Brain microvascular endothelial cell (primary cell): ENCODE measurements at places on chromosomes 5 and 9.
A peak's percentile ranks its signal among the peaks of the same experiment; 100 is the strongest.

DNA sequence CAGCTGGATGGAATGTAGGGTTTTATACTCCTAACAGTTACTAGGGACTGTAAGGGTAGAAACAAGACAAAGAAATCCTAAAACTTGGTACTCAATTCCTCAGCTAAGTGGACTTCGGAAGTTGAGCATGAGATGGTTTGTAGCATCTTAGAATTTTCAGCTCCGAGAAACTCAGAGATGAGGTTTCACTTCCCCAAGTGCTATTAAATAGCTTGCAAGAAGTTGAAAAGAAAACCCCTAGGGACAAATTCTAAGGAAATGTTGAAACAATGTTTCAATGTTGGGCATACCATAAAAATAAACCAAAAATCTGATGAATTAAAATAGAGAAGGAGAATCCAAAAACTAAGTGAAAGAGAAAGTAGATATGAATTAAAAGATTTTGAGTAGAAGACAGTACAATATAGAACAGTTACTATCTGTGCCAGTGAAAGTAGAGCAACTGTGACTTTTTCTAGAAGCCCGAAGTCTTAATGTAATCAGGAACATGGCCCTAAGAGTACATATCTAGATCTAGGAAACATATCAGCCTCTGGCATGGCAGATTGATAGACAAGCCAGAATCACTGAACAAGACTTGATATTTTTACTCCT lies 308.6 kb upstream of the RGMB start:
- DNase-seq: no peak

DNA sequence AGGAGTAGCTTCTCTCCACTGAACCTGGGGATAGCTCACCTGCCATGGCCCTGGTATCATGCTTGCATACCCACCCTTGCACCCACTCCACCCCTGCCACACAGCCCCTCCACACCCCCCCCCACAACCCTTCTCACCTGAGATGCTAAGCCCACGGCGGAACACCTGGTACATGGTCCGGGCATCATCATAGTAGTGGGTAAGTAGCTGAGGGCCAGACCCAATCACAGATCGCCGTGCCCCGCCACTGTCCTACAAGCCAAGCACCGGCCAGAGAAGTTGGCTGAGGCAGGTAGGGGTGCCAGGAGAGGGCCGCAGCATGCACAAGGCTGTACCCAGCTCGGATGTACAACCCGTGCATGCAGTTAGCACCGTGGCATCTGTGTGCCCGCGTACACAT lies 20.7 kb downstream of the ACSL6 start:
- DNase-seq: no peak

DNA sequence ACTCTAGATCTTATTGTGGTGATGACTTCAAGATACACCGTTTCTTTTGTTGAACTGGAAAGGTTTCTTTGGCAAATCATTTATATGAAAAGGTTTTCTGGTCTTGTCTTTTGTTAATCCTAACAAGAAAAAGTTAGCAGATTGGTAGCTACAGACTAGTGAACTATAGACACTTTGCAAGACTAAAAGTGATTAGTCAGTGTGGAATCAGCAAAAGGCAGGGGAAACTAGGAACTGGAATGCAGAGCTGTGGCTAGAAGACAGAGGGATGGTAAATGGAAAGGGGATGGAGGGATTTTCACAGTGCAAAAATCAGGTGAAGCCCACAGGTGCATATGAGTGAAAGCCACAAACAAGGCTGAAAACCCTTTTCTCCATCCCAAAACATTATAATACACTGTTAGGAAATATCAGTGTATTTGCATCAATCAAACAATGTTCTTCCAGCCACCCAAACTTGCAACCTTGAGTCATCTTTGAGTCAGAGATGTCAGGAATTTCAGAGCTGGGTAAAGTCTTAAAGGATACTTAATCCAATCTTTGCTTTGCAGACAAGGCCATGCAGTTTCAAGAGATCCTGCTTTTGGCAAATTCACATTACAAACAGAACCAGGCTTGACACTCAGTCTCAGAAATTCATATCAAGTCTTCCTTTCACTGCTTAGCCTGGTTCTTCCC lies 52.7 kb downstream of the PLK2 start:
- DNase-seq: peak; percentile 74

- no peak for DNase-seq
Observed at GRCh38 chr5:133757396-133757945, 145.1 kb upstream of the FSTL4 start.

GRCh38 chr5:76818844-76819831 lies at the start of gene F2RL1:
Gene F2RL1, plus strand, starts transcription at chr5:76819030. Its CDS starts 153 bp downstream, at chr5:76819183.
- peak; percentile 88 for DNase-seq

- peak; percentile 88 for DNase-seq
Observed at GRCh38 chr5:53360811-53361210, 119.6 kb upstream of the FST start.

GRCh38 chr9:121098567-121099198 lies 23.9 kb downstream of the CNTRL start:
- no peak for DNase-seq

GRCh38 chr9:120934281-120934680 lies 7.7 kb upstream of the TRAF1 start:
- DNase-seq: no peak

DNA sequence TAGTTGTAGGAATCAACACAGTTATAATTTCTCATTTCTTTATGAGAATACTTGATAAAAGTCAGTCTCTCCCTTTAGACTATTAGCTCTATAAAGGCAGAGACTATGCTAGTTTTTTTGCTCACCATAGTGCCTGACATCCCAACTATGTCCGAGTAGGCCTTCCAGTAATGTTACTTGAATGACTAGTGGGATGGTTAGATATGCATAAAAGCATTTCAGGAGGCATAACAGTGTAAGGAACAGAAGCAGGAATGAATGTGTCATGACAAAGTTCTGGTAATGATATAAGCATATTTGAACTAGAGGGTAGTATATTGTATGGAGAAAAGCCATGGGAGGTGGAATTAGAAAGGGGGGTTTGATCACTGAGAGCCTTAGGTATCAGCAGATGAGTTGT lies 77.4 kb upstream of the C5orf46 start:
- DNase-seq: no peak

DNA sequence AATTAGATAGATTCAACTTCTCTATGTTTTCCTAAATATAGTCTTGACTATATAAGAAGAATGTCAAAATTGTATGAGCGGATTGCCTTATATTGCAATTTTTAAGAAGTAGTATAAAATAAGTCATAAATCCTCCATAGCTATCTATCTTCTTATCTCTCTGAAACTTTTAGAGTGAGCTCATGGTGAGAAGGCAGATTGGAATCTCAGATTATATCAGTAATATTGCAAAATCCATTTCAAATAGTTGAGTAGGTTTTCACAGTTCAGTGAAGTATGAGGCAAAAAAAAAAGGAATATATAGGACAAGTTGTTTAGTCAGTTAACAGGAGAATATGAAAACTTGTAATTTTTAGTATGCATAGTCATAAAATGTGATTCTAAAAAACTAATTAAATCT lies 156.4 kb downstream of the FAM174A start:
- no peak for DNase-seq

GRCh38 chr9:1875251-1875851 lies 139.8 kb upstream of the SMARCA2 start:
- no peak for DNase-seq

DNA sequence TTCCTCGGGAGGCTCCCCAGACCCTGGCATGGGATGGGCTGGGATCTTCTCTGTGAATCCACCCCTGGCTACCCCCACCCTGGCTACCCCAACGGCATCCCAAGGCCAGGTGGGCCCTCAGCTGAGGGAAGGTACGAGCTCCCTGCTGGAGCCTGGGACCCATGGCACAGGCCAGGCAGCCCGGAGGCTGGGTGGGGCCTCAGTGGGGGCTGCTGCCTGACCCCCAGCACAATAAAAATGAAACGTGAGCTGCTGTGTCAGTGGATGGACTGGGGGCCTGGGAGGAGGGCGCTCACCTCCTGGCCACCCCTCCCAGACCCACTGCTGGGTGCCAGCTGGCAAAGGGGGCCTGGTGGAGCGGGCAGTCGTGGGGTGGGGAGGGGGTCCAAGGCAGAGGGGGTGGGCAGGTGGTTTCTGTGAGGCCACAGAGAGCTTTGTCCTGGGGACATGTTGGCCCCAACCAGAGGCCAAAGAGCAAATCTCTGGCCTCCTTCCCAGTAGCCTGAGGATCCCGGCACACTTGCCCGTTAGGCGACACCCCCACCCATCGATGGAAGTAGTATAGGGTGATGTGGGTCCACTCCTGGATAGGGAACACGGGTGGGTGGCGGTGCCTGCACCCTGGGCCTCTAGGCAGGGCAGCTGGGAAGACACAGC lies 9.8 kb downstream of the EGFL7 start:
- DNase-seq: no peak

- peak; percentile 22 for DNase-seq
Observed at GRCh38 chr9:14315875-14316601, 2.1 kb upstream of the NFIB start.

DNA sequence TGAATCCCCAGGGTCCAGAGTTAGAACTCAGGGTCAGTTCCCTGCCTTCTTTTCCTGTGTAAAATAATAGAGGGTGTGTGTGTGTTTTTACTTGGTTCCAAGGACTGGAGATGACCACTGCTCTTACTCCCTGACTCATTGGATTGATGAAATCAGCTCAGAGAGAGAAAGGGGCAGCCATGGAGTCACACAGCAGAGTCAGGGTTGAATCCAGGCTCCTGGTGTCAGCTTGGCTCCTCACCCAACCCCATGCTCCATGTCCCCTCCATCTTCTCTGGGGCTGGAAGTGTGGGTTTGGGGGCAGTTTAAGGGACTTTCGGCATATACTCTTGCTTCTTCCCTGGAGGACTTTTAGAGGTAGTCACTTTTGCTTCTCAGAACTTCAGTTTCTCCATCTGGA lies 21.6 kb downstream of the DAB2IP start:
- DNase-seq: no peak

DNA sequence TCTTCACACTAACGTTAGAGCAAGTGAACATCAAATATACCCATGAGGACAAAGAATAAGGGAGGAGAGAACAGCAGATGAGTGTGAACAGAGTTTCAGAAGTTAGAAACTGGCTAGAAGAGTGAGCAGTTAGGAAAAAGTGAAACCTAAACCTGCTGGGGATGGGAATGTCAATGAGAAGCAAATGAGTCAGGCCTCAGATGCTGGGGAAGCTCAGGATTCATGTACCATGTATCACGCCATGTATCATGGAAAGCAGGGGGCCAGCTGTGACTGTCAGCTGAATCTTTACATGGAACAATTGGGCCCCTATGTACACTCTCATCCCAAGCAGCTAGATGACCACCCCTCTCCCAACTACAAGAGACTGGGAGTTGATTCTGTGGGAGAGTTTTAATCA lies 16.2 kb downstream of the GDF9 start:
- peak; percentile 38 for DNase-seq

- DNase-seq: peak; percentile 25
Observed at GRCh38 chr9:95756986-95757385, 118.5 kb upstream of the ERCC6L2 start.

- DNase-seq: no peak
Observed at GRCh38 chr9:136711751-136712689, at the start of gene DIPK1B. Gene DIPK1B, plus strand, starts transcription at chr9:136712572. Its CDS starts 94 bp downstream, at chr9:136712666.

GRCh38 chr9:26375448-26375847 lies 517.2 kb downstream of the CAAP1 start:
- DNase-seq: no peak

GRCh38 chr5:15440434-15440833 lies 59.5 kb upstream of the FBXL7 start:
- DNase-seq: no peak

- DNase-seq: no peak
Observed at GRCh38 chr5:34511915-34512314, 144.2 kb upstream of the RAI14 start.

- no peak for DNase-seq
Observed at GRCh38 chr5:55623789-55624188, 88.3 kb downstream of the SLC38A9 start.

GRCh38 chr5:137733006-137733405 lies 2.9 kb downstream of the KLHL3 start:
- no peak for DNase-seq
